ENCODE measurements at places on chromosomes 1 and 21.

- DNase-seq = peak; percentile 64
Observed at GRCh38 chr1:59917026-59917784, 9.4 kb downstream of the CYP2J2 start.

DNA sequence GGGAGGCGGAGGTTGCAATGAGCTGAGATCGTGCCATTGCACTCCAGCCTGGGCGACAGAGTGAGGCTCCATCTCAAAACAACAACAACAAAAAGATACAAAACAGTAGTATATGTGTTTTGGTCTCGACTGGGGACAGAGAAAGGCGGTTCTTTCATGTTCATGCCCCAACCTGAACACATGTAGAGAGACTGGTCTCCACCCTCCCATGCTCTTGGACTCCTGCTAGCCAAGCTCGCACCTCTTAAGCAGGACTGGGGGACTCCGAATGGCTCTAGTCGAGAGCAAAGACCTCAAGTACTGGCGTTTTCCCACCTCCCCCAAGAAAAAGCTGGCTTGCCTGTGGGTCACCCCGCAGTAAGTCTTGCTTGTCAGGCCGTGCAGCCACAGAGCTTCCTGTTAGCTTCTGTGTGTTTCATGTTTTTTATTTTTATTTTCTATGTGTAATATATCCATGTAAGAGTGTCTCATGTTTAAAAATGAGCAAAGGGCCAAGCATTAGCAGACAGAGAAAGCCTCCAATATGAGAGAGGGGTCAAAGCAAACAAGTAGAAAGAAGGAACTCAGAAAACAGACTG, 91.6 kb downstream of the SCCPDH start:
- no peak for DNase-seq

- DNase-seq = no peak
Observed at GRCh38 chr1:186899577-186899976, 70.8 kb downstream of the PLA2G4A start.

- no peak for DNase-seq
Observed at GRCh38 chr1:242081446-242081845, 82.5 kb upstream of the MAP1LC3C start.

DNA sequence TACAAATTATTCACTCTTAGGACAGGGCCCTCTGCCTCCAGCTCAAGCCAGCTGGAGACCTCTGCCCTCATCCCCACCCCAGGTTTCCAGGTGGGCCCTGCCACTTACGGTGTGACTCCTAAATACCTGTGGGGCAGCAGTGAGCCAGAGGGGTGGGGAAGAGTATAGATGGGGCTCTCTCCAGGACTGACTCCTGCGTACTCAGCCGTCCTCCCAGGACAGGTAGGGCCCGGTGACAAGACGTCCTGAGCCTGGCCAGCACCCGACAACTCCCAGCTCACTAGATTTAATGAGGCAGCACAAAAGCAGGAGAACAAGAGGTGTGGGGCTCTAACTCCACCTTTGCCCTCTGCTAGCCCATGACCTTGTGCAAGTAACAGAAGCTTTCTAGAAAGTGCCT, 16.8 kb downstream of the GNG12 start:
- DNase-seq = no peak

DNA sequence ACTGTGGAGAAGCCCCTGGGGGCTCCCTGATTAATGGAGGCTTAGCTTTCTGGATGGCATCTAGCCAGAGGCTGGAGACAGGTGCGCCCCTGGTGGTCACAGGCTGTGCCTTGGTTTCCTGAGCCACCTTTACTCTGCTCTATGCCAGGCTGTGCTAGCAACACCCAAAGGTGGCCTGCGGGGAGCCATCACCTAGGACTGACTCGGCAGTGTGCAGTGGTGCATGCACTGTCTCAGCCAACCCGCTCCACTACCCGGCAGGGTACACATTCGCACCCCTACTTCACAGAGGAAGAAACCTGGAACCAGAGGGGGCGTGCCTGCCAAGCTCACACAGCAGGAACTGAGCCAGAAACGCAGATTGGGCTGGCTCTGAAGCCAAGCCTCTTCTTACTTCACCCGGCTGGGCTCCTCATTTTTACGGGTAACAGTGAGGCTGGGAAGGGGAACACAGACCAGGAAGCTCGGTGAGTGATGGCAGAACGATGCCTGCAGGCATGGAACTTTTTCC, 24.8 kb downstream of the PCSK9 start:
- no peak for DNase-seq

DNA sequence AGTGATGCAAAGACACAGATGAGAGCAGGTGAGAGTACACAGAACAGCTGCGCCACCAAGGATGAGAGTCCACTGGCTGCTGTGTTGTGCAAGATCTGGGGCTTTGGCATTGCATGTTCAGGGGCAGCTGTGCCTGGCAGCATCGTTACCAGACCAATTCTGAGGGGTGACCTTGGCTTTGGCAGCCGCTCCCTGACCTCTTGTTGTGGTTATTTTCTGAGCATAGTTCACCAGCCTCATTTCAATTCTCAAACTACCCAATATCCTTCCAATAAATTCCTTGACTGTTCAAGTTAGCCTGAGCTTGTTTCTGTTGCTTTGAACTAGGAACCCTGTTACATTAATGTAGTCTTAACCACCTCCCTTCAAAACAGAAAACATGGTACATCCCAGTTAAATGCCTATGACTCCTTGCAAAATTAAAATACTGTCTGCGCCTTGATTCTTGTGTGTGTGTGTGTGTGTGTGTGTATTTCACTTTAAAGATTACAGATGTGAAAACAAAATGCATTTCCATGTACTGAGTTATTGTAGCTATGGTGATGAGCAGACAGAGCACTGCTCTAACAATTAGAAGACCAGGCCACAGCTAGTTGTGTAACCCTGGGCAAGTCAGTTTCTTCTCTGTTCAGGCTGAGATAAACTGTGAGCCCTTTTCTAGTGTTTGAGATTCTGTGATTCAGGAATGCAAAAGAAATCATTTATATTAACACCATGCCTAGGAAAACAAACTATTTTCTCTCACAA, 106.3 kb upstream of the GUCA2B start:
- no peak for DNase-seq

GRCh38 chr1:7827126-7827955, 25.5 kb downstream of the UTS2 start:
- DNase-seq = no peak

DNA sequence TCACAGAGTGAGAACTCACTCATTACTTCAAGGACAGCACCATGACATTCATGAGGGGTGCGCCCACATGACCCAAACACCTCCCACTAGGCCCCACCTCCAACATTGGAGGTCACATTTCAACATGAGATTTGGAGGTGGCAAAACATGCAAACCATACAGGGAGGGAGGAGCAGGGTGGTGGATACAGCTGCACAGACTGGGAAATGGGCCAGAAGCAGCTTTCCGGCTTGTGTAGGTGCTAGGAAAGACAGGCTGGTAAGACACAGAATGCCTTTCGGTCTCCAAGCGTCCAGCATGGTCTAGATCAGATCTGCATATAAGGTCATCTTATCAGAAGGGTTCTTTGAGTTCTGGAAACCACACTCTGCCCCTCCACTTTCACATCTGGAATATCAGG, 35.1 kb upstream of the TINAGL1 start:
- no peak for DNase-seq

DNA sequence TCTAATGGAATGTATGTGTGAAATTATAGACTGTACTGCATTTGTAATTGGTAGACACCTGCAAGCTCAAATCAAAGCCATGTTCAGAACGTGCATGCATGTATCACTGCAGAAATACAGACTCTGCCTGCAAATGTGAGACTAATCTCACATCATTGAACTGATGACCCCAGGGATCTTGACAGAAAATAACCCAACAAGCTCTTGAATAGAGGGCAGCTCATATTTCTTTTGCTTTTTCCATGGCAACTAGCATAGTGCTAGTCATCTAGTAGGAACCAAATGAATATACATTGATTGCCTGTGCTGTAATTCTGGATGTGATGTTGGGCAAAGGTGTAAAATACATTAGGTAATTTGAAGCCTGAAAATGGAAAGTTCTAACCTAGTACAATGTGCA, 62.4 kb downstream of the PTPRC start:
- DNase-seq = no peak

DNA sequence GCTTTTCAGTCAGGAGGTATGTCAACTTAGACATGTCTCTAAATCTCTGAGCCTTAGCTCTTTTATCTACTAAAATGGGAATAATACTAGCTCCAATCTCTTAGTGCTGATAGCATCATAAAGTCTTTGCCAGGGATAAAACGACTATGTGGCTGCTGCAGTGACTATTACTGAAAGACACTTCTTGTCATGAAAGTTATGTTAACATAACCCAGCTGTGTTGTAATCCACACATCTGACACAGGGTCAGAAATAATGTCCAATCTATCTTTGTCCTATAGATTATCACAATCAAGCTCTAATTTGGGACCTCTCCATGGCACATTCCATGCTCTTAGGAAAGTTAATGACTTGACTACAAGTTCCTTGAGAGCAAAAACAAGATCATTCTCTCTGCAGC, 62.8 kb downstream of the JAK1 start:
- DNase-seq = no peak

DNA sequence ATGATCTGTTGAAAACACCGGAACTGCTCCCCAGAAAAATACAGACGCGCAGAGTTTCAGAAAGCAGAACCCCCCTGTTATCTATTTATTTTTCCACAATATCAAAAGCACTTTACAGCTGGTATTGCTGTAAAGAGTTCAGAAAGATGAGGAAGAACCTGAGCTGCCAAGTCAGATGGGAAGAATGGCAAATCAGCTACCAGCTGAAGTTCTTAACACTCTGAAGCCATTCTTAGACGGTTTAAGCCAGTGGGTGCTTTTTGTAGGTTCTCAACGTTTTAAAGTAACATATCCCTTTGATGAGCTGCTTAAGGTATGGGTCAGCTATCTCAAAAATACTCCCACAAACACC, 714 bp upstream of the AKIRIN1 start:
- DNase-seq = no peak

GRCh38 chr1:78009836-78010235, 5.1 kb downstream of the DNAJB4 start:
- no peak for DNase-seq

DNA sequence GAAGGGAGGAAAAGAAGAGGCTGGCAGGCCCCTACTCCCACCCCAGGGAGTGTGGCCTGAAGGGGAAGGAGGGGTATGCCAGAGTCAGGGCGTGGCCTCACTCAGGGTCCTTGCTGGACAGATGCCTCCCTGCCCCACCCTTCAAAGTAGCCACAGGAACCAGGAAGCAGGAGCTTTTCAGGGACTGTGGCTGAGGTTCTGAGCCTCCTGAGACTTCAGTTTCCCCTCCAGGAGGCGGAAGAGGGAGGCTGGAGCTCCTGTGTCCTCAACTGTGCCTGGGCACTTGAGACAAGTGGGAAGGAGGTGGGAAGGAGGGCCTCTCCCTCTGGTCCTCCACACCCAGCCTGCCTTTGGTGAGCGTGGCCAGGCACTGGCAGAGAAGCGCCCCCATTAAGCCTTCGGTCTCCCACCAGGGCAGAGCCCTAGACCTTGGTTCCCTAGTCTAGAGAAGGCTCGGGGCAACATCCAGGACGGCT, 5.3 kb downstream of the CELSR2 start:
- DNase-seq = no peak

DNA sequence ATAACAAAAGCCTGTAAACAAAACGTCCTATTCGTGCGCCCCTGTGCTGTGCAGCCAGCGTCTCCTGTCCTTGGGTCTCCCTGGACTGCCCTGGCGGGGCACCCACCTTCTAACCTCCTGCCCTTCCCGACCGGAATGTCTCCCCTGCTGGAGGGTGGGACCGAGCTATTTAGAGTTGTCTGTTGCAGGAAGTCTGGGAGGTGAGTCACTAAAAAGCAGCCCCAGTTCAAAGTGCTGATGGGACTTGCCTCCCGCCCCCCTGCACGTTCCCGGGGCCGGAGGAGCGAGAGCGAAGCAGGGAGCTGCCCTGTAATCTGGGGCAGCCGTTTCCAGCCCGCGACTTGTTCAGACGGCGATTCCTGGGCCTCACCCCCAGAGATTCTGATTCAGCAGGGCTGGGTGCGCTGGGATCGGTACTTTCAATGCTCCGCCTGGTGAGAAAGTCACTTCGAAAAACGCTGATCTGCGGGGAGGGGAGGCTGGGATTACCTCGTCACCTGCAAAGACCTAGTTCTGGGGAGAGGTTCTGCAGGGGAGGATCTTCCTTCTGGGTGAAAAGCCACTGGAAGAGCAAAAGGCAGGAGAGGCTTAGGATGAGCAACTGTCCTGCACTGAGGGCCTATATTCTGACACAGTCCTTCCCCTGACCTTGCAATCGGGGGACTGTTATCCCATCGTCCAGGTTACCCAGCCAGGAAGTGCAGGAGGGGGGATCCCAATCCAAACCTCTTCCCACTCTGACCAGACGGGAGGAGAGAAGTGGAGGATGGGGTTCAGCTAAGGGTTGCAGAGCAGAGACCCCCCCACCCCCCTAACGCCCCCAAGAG, 1.2 kb upstream of the DHRS3 start:
- no peak for DNase-seq

DNA sequence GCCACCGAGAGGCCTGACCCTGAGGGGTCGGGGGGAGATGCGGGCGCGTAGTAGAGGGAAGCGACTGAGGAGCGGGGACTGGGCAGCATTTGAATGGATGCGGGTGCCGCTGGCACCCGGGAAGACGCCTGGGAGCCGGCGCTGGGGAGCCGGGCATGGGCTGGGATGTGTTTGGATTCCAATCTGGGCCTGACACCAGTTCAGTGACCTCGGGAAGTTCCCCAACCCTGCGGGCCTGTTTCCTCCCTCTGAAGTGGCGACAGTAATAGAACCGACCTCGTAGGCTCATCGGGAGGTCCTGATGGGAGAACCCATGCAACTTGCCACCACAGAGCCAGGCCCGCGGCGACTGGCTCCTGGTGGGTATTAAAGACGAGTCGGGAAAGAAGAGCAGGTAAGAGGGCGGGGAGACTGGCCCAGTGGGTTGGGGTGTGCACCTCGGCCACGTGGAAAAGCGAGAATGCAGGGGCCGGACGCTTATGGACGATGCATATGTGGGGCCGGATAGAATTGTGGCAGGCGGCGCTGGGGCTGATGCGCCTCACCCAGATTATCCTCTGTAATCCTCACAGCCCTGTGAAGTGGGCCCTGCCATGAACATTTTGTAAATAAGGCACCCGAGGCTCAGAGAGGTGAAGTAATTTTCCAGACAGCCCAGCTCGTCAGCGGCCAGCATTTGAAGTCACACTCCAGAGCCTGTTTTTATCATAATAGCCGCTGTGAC, 105.8 kb downstream of the SLC16A1 start:
- no peak for DNase-seq

GRCh38 chr1:43783096-43783670, 75.8 kb downstream of the ST3GAL3 start:
- no peak for DNase-seq

DNA sequence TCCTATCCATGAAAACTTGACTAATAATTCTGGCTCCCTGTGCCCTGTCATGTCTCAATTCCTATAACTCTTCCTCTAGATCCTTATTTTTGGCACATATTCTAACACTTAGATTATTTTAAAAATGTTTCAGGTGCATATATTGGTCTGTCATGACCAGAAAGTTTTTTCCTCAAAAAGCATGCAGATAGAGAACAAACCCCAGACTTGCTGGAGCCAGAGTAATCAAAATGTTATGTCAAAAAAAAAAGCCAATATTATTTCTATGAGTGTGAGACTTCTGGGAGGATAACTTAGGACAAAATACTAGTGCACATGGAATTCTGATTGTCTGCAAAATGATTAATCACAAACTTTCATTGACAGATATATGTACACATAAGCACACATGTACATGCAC, 135.1 kb upstream of the MROH9 start:
- DNase-seq = no peak

GRCh38 chr1:230867101-230867902, 1.0 kb downstream of the C1orf198 start:
- DNase-seq = no peak
